Tibial artery (tissue), 4 donors: ENCODE measurements at places on chromosomes 1 and 21.

- DNase-seq = no peak
- no peak overlapping the region for H3K4me3 ChIP-seq
- no peaks in the 10 kb centered on the region for H3K27me3 ChIP-seq
- H3K36me3 ChIP-seq = no peaks in the 10 kb centered on the region
Measured at GRCh38 chr1:30286241-30286987, 437.0 kb downstream of the MATN1 start.

GRCh38 chr1:216983823-216984222 is 260.6 kb upstream of the ESRRG start:
- H3K27ac ChIP-seq = no peak overlapping the region
- DNase-seq = no peak
- H3K36me3 ChIP-seq = no peaks in the 10 kb centered on the region
- no peaks in the 10 kb centered on the region for H3K27me3 ChIP-seq
- H3K4me1 ChIP-seq = no peaks in the 10 kb centered on the region
- H3K4me3 ChIP-seq = no peak overlapping the region

DNA sequence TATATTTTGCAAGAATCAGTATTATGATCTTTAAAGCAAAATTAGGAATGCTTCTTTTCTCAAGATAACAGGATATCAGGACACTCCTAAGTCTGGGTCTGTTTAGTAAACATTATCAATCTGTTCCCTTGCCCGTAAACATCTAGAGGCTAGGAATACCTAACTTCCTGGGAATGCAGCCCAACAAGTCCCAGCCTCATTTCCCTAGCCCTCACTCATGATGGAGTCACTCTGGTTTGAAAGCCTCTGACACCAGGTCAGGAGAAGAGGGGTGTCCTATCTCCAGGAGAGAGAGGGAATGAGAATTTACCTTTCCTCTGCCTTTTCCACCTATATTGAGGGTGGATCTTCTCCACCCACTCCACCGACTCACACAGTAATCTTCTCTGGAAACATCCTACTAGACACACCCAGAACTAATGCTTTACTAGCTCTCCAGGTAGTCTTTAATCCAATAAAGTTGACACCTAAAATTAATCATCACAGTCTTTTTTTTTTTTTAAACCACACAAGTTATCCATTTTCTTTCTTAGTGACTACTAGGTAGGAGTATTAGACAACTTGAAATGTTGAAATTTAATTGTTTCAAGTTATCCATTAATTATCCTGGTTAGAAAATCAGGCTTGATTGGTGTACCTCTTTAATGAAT is 659.3 kb downstream of the USP25 start:
- no peak for DNase-seq
- H3K4me1 ChIP-seq = no peaks in the 10 kb centered on the region
- no peaks in the 10 kb centered on the region for H3K36me3 ChIP-seq
- H3K4me3 ChIP-seq = no peak overlapping the region

GRCh38 chr1:67726224-67726623 is 41.2 kb downstream of the GADD45A start:
- no peak for DNase-seq
- no peaks in the 10 kb centered on the region for H3K27me3 ChIP-seq
- peaks cover 41% of the 10 kb centered on the region for H3K4me1 ChIP-seq
- H3K4me3 ChIP-seq = no peak overlapping the region
- H3K36me3 ChIP-seq = no peaks in the 10 kb centered on the region

DNA sequence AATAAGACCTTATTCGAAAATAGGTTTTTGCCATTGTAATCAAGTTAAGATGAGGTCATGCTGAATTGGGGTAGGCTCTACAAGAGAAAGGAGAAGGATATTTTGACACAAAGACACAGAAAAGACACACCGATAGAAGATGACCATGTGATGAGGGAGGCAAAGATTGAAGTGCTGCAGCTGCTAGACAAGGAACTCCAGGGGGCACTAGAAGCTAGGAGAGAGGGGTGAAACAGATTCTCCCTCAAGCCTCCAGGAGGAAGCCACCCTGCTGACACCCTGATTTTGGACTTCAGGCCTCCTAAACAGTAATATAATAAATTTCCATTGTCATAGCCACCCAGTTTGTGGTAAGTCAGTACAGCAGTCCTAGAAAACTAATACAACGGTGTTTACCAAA is 506.8 kb upstream of the CAMK1G start:
- no peaks in the 10 kb centered on the region for H3K4me1 ChIP-seq
- no peak overlapping the region for H3K27ac ChIP-seq
- no peaks in the 10 kb centered on the region for H3K36me3 ChIP-seq
- H3K27me3 ChIP-seq = no peaks in the 10 kb centered on the region

GRCh38 chr1:112060261-112060660 is 70.8 kb upstream of the KCND3 start:
- no peak overlapping the region for H3K27ac ChIP-seq
- no peaks in the 10 kb centered on the region for H3K4me1 ChIP-seq
- H3K27me3 ChIP-seq = no peaks in the 10 kb centered on the region
- H3K4me3 ChIP-seq = no peak overlapping the region
- no peaks in the 10 kb centered on the region for H3K36me3 ChIP-seq

GRCh38 chr1:56202796-56203492 is 376.4 kb downstream of the PLPP3 start:
- no peak for DNase-seq
- no peaks in the 10 kb centered on the region for H3K4me1 ChIP-seq
- no peak overlapping the region for H3K27ac ChIP-seq
- no peaks in the 10 kb centered on the region for H3K27me3 ChIP-seq

GRCh38 chr1:26785611-26786436 is 1.9 kb upstream of the PIGV start:
- H3K36me3 ChIP-seq = peaks cover 6% of the 10 kb centered on the region
- peaks cover 22% of the 10 kb centered on the region for H3K4me1 ChIP-seq
- no peak for DNase-seq
- H3K4me3 ChIP-seq = no peak overlapping the region
- H3K27ac ChIP-seq = peak overlapping the region; percentile 98

GRCh38 chr1:145425436-145426029 is at the start of gene NBPF20:
TSS of gene NBPF20 (minus strand) at chr1:145425603. CDS start at chr1:145405272, 20,331 bp downstream.
- peak within 1 kb of the TSS; percentile 60 for H3K4me3 ChIP-seq
- peaks cover 31% of the 10 kb centered on the region for H3K27me3 ChIP-seq
- DNase-seq = peak; percentile 77

GRCh38 chr1:87398641-87399040 is 70.0 kb downstream of the LMO4 start:
- H3K4me1 ChIP-seq = no peaks in the 10 kb centered on the region
- no peaks in the 10 kb centered on the region for H3K27me3 ChIP-seq
- no peak for DNase-seq
- no peaks in the 10 kb centered on the region for H3K36me3 ChIP-seq
- H3K4me3 ChIP-seq = no peak overlapping the region

DNA sequence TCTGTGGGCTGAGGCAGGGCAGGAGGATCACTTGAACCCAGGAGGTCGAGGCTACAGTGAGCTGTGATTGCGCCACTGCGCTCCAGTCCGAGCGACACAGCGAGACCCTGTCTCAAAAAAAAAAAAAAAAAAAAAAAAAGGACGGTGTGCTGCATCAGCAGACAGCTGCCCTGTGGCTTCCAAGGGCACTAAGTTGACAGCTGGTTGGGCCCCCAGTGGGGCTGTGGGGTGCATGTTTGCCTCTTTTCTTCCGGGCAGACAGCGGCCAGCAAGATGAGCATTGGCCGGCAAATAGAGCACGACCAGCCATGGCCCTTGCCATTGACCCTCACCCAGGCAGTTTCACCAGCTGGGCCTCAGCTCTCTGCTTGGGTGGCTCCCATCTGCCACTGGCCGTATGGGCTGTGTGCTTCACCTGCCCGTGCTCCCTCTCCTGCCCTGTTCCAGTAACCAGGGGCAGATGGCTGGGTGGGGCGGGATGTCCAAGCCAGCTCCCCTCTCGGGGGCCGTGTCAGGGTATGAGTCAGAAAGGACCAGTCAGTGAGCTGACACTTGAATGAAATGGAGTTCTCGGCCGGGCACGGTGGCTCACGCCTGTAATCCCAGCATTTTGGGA is 12.3 kb upstream of the SLC25A34 start:
- no peak overlapping the region for H3K4me3 ChIP-seq
- no peaks in the 10 kb centered on the region for H3K27me3 ChIP-seq
- no peaks in the 10 kb centered on the region for H3K4me1 ChIP-seq
- no peak overlapping the region for H3K27ac ChIP-seq
- H3K36me3 ChIP-seq = peaks cover 54% of the 10 kb centered on the region
- DNase-seq = no peak

DNA sequence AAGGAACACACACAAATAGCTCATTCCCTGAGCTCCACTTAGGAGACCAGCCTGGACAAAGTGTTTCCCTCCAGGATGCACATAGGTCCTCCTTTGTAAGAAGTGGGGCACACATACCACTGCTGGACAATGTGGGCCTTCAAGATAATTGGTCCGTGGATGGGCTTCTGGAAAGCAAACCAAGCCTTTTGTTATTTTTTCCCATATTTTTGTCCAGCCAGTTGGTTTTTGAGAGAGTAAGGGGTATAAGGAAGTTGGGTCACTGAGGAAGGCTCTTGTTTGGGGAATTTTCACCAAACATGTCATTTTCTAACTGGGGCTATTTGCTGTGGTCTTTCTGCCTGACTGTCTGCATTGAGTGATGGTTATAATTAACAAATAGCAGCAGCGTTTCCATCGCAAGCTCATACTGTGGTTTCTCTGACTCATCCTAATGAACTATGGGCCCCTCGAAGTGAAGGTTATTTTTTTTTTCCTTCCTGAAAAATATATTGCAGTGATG is 306.3 kb upstream of the DUSP10 start:
- H3K27ac ChIP-seq = no peak overlapping the region
- H3K4me3 ChIP-seq = no peak overlapping the region
- H3K36me3 ChIP-seq = no peaks in the 10 kb centered on the region
- peaks cover 11% of the 10 kb centered on the region for H3K4me1 ChIP-seq
- no peaks in the 10 kb centered on the region for H3K27me3 ChIP-seq

DNA sequence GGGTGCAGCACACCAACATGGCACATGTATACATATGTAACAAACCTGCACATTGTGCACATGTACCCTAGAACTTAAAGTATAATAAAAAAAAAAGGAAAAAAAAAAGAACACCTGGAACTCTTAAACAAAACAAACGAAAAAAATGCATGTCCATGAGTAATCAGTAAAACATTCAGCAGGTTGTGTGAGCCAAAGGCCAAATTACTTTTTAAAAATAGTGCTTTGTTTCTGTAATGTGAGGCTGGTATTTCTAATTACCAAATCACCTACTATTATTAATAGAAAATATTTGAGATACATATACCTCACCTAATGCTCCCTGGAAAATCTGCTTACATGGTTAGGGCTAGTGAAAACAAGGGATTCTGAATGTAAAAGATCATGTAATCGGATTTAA is 294.4 kb upstream of the NR5A2 start:
- H3K4me1 ChIP-seq = no peaks in the 10 kb centered on the region
- no peaks in the 10 kb centered on the region for H3K36me3 ChIP-seq
- H3K27ac ChIP-seq = no peak overlapping the region
- no peak overlapping the region for H3K4me3 ChIP-seq

DNA sequence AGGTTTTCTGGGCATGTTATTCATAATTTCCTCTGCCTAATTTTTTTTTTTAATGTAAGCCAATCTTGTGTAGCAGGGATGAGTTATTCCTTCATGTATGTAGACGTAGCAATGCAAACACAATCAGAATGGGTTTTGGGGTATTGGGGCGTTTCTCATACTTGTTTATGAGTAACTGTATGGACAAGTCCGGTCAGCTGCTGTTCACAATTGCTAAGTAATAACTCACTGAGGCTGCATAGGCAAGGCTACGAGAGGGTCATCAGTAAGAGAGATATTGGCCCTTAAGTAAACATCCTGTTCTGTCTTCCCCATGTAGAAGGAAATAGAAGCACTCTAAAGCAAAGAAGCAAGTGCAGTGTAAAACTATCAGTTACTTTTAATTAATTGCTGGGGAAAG is 9.5 kb upstream of the TARS2 start:
- H3K4me3 ChIP-seq = no peak overlapping the region
- H3K27me3 ChIP-seq = no peaks in the 10 kb centered on the region
- H3K4me1 ChIP-seq = peaks cover 4% of the 10 kb centered on the region
- H3K27ac ChIP-seq = no peak overlapping the region
- no peak for DNase-seq
- H3K36me3 ChIP-seq = peaks cover 5% of the 10 kb centered on the region

DNA sequence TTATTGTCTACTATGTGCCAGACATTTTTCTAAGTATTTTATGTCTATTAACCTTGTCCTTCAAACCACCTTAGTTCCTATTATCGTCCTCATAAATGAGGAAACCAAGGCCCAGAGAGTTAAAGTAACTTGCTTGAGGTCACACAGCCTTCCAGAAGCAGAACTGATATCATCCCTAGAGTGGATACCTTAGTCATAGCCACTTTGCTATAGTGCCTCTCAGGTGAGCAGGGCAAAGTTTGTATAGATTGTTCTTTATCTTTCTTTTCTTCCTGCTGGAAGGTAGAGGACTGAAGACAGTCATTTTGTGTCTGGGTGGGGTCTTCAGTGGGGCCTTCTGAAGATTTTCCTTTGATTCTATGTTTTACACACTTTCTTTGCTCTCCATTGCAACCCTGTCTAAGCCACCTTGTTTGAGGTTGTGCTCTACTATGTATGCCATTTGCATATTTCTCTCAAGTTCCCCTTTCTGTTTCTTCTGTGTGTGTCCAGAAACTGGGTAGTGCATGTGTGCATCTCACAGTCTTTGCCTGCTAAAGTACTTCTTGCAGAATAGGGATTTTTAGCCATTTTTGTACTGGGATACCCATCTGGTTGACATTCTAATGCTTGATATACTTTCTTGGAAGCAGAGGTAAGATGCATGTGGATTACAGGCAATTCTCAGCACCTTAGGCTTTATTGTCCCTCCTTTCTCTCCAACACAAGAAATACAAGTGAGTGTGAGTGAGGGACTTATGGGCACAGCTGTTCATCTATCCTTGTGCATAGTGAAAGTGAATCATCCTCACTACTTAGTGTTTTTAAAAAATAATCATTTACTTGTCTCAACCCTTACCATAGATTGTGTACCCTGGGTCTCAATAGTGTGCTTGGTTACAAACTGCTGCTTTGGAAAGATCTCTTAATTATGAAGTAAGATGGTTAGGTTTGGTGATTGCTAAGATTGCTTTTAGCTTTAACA is 207.6 kb upstream of the HMCN1 start:
- no peaks in the 10 kb centered on the region for H3K36me3 ChIP-seq
- DNase-seq = no peak
- H3K4me3 ChIP-seq = no peak overlapping the region
- no peak overlapping the region for H3K27ac ChIP-seq
- no peaks in the 10 kb centered on the region for H3K4me1 ChIP-seq

DNA sequence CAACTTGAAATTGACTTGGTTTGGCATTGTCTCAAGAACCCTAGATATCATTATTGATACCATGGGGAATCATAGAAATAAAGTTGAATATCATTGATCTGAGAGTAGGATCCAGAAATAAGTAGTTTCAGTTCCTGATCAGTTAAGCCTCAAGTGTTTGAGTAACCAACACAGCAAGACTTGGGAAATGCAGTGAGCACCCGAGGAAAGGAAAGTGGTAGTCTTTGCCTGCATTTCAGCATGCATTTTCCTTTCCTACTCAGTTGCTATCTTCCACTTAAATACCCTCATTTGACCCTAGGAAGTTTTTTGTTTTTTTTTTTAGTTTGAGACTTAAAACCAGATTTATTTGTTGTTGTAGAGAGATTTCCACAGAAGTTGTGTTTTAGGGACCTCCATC is 18.9 kb downstream of the CLEC20A start:
- H3K4me3 ChIP-seq = no peak overlapping the region
- no peaks in the 10 kb centered on the region for H3K4me1 ChIP-seq
